ENCODE measurements at places on chromosomes 2 and 18. TPM values are rescaled to one million over a fixed set of nuclear protein-coding genes. Genes with fewer than 3 reads are reported as not detected.

The POTEC gene
- not detected for total RNA-seq

The CLEC4F gene
- not detected for total RNA-seq

The MEIS1 gene
- 78.2 TPM for total RNA-seq

The SLC23A3 gene
- 1.6 TPM for total RNA-seq

The TRIB2 gene
- 112 TPM for total RNA-seq

The TNFRSF11A gene
- 0.08 TPM for total RNA-seq
